Left ventricle myocardium superior (tissue), 1 donor: ENCODE measurements at places on chromosomes 16 and 17. TPM values are rescaled to one million over a fixed set of nuclear protein-coding genes. Genes with fewer than 3 reads are reported as not detected.

The KRT23 gene
- total RNA-seq, result not detected

GRCh38 chr16:79047337-79047736, 553.2 kb downstream of the MAF start:
- no peak for DNase-seq

DNA sequence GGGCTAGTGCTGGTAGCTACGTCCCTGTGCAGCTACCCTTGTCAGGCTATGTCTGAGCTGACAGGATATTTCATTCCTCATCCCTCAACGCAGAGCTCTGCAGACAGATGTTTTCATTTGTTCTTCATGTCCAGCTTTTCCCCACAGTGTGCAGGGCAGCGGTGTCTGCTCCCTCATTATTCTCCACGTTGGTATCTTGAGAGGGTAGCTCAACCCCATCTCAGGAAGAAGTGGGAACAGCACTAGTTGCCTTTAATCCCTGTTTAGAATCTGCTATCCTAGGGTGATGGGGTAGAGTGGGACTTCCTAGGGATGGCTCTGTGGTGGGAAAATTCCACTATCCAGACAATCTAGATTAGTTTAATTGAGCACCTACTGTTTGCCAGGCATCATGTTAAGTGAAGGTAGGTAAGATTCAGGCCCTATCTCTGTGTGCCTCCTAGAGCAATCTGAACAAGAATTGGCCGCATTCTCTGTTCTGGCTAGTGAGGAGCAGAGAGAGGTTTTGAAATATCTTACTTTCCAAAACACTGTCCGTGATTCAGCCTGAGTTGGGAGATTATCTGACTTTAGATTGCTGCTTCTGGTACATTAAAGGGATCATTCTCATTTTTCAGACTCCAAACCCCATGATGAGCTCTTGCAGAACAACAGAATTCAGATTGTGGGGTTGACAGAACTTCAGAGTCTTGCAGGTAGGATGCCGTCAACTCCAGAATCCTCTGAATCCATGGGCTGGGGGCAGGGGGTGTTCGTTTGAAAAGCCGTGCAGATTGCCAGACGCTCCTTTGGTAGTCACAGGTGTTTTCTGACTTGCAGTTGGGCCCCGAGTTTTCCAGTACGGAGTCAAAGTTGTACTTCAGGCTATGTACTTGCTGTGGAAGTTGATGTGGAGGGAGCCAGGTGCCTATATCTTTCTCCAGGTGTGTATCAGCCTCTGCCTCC, 963 bp downstream of the ALG1 start:
- DNase-seq, result no peak

DNA sequence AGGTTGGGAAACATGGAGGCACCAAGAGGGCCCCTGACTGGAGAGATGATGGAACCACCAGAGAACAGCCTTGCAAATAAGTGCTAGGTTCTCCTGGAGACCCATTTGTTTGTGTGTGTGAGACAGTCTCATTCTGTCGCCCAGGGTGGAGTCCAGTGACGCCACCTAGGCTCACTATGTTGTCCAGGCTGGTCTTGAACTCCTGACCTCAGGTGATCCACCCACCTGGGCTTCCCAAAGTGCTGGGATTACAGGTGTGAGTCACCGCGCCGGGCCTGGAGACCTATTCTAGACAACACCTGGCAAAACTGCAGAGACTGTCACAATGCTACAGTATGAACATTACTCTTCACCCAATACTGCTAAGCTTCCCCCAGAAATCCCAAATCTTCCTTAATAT, 1.5 kb downstream of the NPLOC4 start:
- no peak for DNase-seq

GRCh38 chr17:10631048-10631700, 25.9 kb downstream of the MYH3 start:
- DNase-seq, result no peak

DNA sequence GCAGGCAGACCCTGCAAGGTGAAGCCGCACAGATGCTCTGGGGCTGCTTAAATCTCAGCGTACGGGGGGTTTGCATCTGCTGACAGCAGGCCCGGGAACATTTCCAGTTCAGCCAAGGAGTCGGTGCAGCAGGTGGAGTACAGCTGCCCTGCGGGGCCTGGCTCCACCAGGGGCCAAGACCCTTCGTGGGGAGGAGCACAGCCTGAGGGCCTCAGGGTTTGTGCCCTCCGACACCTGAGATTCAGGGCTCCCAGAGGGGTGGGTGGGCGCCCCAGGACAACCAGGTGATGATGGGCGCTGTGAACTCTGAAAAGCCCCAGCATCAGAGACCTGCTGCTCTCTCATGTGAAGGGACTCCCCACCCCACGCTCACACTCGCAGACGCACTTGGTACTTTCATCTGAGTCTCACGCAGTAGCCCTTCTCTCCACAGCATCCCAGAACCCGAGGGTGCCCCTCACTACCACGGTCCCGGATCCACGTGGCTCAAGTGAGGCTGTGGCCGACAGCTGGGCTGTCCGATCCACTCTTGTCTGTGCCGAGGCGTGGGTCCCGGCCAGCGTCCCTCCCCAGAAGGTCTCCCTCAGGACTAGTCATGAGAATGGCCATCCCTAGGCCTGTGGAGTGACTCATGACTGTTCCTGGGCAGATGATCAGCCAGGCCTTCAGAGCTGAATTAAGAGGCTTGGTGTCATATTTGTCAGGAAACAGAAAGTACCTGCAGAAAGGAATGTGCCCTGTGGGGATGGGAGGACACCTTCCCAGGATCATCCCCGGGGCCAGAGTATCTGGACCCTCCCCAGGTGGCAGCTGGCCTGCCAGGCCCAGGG, 29.6 kb downstream of the ACSF3 start:
- peak; percentile 12 for DNase-seq

The SLC16A13 gene
- 1.2 TPM for total RNA-seq

DNA sequence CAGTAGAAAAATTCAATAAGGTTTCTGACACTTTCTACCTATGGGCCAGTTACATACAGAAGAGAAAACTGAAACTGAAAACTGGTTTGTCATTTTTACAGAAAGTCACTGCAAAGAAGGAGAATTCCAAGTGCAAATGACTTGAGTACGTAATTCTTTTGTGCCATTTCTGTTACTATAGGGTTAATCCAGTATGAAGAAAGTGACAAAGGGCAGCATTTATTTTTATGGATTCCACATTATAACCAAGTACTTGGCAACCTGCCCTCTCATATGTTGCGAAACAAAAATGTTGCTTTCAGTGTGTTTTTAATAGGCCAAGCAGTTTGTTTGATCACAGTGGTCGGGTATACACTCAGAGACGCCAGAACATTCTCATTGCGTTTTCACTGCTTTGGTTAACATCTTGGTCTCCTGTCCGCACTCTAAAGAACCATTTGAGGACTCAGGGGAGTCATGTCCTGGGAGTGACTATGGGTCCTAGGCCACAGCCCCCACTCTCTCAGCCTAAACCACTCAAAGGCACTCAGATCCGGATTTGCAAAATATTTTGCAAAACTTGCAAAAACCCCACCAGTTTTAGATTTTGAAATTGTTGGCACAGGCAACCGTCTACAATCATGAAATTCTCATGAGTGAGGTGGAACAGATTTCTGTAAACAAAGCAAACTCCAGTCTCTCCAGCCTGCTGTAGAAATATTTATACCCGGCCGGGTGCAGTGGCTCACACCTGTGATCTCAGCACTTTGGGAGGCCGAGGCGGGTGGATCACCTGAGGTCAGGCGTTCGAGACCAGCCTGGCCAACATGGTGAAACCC, 15.4 kb upstream of the HELZ start:
- DNase-seq, result no peak

The NOD2 gene
- 0.45 TPM for total RNA-seq

DNA sequence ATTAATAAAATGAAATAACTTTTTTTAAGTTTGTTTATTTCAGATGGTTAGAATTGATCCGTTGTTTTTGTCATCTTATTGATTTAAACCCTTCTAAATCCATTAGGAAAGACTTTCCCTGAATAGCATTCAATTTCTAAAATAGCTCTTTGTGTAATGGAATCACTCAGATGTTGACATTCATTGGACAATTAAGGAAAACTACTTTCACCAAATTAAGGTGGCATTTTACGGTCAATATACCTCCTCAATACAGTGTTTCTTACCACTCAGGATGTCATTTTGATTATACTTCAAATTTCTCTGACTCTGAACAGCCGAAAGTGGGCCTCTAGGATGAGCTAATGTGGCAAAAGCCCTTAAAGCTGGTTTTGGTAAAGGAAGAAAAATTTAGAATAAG, 1.8 kb downstream of the ARL6IP1 start:
- DNase-seq, result no peak

GRCh38 chr16:20803561-20804214, 2.6 kb downstream of the ERI2 start:
- DNase-seq, result no peak

DNA sequence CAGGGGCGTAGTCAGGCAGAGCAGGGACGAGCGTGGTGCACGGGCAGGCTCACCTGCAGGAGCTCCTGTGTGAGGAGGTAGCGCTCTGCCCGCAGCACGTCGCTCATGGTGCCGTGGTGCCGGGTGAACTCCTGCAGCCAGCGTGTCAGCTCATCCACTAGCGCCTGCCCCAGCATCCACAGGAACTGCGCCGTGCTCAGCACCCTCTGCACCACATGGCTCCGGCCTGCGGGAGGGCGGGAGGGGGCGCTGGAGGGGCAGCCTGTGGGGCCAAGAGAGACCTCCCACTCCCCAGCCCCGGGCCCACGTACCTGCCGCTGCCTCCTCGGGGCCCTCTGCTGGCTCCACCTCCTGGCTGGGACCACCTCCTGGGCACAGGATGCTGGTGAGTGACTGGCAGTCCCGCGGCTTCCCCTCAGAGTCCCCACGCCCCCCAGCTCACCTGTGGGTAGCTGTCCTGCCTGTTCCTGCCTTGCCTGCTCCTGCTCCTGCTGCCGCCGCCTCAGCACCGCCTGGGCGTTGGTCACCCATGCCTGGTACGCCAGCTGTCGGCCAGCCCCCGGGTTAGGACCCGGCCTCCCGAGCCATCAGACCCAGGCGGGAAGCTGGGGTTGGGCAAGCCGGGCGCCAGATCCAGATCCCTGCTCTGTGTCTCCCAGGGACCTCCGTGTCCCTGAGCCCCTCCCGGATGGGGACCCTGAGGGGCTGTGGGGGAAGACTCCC, 16.6 kb downstream of the CTU2 start:
- no peak for DNase-seq

The CD79B gene
- 5.7 TPM for total RNA-seq

GRCh38 chr17:6120351-6120750, 50.2 kb downstream of the WSCD1 start:
- no peak for DNase-seq

DNA sequence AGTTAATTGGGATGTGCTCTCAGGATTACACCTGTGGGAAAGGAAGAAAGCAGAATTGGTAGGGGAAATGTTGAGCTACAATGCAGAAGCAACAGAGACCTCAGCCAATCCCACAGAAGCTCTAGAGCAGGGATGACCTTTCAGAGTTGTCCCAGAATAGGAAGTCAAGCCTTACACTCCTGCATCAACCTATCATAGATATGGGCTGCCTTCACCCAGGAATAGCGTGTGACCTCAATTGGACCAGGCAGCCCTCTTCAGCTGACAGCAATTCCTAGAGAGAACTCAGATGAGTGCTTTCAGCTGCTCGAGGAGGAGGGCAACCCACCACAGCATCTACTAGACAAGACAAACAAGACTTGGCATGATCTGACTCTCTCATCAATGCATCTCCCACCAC, 189.7 kb downstream of the TMEM132E start:
- DNase-seq, result no peak

DNA sequence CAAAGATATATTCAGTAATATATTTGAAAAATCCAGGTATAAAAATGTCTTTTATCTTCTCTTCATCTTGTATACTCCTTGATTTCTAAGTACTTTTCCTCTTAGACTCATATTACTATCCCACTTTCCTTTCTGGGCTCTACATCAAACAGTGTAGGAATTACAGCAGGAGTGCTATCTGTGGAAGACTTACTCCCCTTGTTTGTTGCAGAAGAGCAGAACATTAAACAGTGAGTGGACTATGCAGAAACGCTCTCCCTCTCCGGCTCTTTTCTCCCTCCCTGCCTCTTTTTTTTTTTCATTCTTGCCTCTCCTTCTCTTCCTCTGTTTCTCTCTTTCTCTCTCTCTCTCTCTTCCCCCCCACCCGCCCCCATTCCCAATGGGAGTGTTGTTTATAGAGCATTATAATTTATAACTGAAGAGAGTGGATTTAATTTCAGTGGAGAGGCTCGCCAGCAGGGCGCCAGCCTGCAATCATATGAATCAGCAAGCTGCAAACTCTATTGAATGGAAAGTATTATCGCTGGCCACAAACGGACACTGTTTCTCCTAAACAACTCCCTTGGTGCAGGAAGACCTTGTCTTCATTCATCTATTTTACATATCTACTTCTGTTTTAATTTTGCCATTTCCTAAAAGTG, 242.3 kb upstream of the TBX2 start:
- no peak for DNase-seq

GRCh38 chr17:48368352-48368908, 61.6 kb downstream of the SKAP1 start:
- no peak for DNase-seq

GRCh38 chr16:88439016-88439415, 14.1 kb upstream of the ZFPM1 start:
- no peak for DNase-seq

DNA sequence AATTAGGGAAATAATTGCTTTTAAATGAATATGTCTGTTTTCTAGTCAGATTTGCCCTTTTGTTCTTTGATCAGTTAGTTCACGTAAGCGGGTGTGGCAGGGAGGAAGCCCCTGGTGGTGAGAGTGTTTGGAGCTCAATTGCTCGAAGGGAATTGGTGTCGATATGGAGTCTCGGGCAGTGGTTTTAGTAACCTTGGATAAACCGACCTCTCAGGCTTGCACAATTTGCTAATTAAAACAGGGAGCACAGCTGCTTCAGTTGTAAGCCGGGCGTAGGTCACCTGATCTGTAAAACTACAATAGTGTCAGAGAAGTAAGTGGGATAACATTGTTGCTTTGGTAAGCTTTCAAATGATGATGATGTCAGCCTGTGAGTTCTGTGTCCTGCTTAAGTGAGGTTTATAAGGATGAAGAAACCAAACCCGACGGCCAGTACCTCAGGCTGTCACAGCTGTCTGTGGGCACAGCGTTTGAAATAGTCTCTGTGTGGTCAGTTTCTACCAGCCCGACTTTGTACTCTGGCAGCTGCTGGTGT, 2.9 kb downstream of the ZNF750 start:
- DNase-seq, result no peak

The DOC2B gene
- total RNA-seq, result 3.9 TPM

- no peak for DNase-seq
Observed at GRCh38 chr16:10930755-10931093, 11.5 kb downstream of the DEXI start.

GRCh38 chr17:60559995-60560859, 34.2 kb upstream of the APPBP2 start:
- no peak for DNase-seq

The CCL4 gene
- total RNA-seq, result 0.74 TPM

The KRTAP3-2 gene
- not detected for total RNA-seq

GRCh38 chr16:80341263-80341662, 199.5 kb upstream of the DYNLRB2 start:
- no peak for DNase-seq
